Stimulated activated CD4-positive, alpha-beta T cell treated with anti-CD3 and anti-CD28 coated beads, Interleukin-4, amount 100 ng/mL, for 48 hours (primary cell): ENCODE measurements at places on chromosomes 3 and 15.

- no peak for DNase-seq
These were observed 19.7 kb downstream of the B3GNT5 start for GRCh38 chr3:183272791-183273190.

DNA sequence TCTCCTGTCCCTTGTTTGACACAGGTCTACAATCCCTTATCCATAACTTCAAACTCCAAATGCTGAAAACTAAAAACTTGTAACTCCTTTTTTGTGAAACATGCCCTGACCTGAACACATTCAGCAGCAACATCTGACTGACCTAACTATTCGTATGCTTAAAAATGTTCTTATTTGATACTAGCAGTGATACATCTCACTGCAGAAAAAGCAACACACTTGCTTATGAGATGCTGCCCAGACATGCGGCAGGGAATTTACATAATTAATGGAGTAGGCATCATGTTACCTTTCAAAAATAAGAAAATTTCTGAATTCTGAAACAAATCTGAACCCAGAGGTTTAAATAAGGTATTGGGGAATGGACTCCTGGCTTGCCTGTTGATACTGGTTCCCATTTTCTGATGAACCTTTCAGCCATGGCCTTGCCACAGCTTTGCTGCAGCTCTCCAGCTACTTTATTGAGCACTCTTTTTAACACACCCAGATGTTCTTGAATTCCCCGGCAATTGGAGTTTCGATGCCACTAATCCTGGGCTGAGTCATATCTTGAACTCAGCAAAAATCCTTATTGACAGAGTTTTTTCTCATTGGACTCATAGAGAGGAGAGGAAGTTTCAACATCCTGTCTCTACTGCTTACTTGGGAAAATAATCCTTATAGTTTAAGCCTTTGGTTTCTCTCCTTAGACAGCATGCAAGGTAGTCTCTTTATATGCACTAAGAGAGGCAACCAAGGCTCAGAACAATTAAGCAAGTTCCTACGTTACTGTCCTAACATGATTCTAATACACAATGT is 296.6 kb upstream of the LMCD1 start:
- no peak for DNase-seq

DNA sequence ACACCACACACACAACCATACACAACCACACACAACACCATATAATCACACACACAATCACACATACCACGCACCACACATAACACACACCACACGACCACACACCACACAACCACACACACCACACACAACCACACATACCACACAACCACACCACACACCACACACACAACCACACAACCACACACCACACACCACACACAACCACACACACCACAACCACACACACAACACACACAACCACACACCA is 24.2 kb downstream of the CPN2 start:
- DNase-seq = no peak

DNA sequence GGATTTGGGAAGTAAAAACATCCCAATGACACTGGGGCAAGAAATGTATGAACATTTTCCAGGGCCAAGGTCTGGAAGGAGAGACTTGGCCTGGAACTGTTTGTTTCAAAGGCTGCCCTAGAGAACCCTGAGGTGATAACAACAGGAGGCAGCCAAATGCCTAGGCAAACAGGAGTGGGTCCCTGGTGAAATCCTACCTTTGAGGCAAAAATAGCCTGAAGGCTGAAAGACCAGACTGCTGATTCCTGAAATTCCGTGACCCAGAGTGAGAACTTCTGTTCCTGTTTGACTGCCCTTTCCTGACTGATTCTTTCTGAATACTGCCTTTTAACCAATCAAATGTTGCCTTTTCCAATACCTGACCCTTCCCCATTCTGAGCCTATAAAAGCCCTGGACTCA is 196.4 kb downstream of the NSUN3 start:
- DNase-seq = no peak

- DNase-seq = no peak
These were observed 458.5 kb upstream of the ARRDC4 start for GRCh38 chr15:97502038-97502437.

GRCh38 chr15:101450403-101451265 is 38.9 kb downstream of the PCSK6 start:
- no peak for DNase-seq
